ENCODE measurements at places on chromosomes 11 and 22.

DNA sequence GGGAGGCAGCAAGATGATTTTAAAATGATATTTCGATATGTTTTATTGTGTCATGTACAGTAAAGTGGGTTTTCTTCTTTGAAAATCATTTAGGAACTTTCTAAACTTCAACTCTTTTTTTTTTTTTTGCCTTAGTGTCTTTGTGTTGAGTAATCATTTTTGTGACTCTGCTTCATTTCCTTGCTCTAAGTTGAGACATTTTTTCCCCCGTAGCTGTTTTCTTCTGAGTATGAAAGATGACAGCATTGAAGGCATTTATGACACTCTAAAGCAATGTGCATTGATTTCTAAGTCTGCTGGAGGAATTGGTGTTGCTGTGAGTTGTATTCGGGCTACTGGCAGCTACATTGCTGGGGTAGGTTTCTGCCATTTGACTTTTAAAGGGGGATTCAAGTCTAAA lies 23.5 kb downstream of the RRM1 start:
- DNase-seq = no peak

- DNase-seq = no peak
Observed at GRCh38 chr11:130023204-130023603, 20.6 kb upstream of the PRDM10 start.

- no peak for DNase-seq
Observed at GRCh38 chr11:67027943-67028542, 5.1 kb downstream of the SYT12 start.

DNA sequence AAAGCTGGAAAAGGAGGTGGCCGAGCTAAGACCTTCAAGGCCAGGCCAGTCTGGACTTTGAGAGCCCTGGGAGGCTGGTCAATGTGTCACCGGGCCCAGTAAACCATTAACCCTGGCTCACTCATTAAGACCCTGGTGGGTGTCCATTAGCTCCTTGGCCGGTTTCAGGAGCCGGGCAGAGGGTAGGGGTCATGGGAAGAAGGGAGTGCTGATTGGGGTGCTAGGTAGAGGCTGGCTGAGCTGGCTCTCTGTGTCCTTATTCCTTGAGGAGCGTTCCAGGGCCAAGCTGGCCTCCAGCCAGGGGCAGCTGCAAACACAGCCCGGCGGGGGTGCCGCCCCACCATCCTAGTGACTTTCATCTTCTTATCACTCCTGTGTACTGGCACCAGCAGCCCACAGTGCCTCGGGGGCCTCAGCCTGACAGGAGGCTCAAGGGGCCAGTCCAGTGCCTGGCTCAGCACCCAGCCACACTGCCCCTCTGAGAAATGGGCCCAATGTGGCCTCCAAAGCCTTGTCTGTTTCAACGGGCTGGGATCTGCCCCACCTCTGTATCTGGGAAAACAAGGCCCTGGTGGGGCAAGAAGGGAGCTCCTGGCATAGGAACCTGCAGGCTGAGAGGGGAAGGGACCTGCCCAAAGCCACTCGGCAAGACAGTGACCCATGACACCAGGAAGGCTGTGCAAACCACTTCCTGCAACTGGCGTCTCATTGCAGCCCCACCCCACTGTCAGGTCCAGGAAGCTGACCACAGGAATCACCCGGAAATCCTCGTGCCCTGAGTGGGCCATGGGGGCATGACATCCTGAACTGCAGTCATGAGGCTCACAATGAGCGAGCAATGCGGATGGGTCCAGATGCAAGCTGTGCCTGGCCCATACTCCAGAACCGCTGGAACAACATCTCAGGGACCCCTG lies 15.1 kb upstream of the RGL4 start:
- DNase-seq = no peak

DNA sequence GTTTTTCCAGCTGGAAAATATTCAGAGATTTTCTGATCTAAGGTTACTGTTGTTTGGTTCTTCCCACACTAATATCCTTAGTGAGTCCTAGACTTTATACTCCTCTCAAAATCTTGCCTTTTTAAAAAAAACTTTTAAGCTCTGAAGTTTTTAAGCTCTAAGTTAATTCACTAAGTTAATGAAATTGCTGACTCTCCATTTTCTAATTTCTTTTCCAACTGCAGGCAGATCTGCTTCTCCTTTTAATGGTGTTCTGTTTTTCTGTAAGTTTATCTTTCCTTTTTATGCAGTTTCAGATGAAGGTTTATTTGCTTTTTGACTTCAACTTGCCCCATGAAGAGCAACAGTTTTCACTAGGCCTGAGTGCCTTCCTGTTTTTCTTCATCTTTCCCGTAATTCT lies 125.8 kb upstream of the ARHGAP42 start:
- DNase-seq = no peak
